ENCODE measurements at places on chromosomes 3 and 15.

- no peak for DNase-seq
Measured at GRCh38 chr15:60975952-60976351, 253.2 kb downstream of the RORA start.

DNA sequence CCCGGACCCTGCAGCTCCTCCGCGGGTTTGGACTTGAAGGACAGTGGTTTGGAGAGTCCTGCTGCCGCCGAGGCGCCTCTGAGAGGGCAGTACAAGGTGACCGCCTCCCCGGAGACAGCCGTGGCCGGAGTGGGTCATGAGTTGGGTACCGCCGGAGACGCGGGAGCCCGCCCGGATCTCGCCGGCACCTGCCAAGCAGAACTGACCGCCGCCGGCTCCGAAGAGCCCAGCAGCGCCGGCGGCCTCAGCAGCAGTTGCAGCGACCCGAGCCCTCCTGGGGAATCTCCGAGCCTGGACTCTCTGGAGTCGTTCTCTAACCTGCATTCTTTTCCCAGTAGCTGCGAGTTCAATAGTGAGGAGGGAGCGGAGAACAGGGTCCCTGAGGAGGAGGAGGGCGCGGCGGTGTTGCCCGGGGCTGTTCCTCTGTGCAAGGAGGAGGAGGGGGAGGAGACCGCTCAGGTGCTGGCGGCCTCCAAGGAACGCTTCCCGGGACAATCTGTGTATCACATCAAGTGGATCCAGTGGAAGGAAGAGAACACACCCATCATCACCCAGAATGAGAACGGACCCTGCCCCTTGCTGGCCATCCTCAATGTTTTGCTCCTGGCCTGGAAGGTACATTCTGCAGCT lies 634 bp downstream of the MINDY2 start:
- no peak for DNase-seq

GRCh38 chr3:69454204-69454787 lies 68.4 kb upstream of the FRMD4B start:
- DNase-seq: no peak

DNA sequence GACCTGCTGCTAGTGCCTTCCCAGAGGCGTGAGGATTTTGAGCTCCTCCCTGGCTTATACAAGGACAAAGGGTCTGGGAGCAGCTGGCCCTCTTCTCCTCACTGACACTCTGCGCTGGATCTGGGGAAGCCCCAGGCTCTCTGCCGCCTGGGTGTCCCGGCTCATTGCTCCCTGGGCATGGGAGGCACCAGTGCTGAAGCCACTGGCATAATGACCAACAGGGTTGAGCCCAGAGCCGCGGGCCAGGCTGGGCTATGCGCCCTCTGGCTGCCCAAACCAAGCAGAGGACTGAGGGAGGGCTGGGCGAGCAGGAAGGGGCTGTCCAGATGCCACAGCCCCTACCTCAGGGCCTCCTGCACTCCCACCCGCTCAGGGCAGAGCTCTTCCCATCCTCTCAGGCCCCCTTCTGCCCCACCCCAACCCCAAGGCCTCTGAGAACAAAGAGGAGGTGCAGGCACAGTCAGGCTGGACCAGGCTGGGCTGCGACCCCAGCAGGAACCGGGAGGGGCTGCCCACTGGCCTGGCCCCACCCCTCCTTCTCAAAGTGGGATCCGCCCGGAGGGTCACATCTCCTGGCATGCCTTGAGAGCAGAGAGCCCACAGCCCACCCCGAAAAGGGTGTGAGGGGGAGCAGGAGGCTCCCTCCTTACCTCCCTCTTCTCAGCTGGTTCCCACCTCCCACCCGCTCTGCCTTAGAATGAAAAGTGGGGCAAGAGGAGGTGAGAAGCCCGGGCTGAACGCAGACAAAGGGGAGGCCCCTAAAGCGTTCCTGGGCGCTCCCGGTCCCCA lies 1.6 kb downstream of the LINGO1 start:
- DNase-seq: no peak

DNA sequence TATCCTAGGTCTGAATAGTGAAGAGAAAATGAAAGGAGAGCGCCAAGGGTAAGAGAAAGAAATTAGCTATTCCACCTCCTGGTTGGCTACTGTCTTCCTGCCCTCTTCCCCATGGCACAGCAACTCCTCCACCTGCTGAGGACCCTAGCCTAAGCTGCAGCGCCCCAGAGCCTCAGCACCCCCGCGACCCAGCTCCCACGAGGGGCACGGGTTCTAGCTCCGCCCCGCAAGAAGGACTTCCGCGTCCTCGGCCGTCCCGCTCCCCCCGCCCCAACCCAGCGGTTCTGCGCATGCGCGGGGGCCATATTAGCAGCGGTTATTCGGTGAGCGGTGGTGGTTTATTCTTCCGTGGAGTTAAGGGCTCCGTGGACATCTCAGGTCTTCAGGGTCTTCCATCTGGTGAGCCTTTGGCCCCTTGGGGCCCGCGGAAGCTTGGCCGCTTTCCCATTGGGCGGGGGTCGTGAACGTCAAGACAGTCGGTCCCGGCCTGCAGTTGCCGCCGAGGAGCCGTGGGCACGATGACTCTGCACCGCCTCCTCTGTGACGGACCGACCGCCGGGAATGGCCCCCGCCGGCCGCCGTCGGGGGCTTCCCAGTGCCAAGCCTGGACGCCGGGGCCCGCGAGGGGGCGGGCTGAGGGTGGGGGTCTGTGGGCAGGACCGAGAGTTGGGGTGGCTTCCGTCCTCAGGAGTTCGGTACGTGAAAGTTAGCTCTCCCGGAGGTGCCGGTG lies at the start of gene PSMA4:
PSMA4 (plus strand) TSS at position 304 of the 730 bp plus-strand sequence. CDS start 1,484 bp downstream, outside the sequence.
- peak; percentile 94 for DNase-seq

GRCh38 chr3:182139627-182140357 lies 428.1 kb downstream of the SOX2 start:
- no peak for DNase-seq

DNA sequence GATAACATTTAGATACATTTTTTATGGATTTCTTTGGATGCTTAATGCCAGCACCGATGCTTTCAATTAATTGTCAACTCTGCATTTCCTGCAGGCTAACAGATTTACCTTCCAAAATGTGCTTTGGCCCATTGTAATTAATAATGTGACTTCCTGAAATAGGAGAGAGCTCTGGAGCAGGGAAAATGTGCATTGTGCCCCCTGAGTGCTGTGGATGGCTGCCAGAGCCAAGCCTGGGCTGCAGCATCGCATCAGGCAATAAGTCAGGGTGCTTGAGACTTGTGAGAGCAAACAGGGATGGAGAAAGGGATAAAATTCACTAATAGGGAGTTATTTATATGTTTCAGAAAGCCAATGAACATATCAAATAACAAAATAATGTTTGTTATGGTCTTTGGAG lies 133.8 kb downstream of the MOBP start:
- DNase-seq: no peak

DNA sequence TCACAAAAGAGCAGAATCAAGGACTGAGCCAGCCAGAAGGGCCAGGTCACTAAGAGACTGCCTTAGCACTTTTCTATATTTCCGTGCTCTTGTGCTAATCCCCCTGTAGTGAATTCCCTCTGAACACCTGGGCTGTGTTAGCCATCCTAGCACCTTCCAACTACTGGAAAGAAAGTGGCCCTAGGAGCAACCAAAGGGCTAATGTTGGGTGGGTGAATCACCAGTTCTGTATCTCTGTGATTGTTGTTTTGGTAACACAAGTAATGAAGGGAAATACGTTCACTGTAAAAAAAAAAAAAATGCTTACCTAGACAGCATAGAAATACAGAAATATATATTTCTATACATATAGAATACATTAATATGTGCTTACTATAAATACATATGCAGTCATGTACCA lies 43.9 kb downstream of the PXYLP1 start:
- DNase-seq: no peak

- no peak for DNase-seq
Measured at GRCh38 chr3:16885593-16886302, 993 bp downstream of the PLCL2 start.

- DNase-seq: no peak
Measured at GRCh38 chr3:150319900-150320299, 88.2 kb upstream of the TSC22D2 start.

GRCh38 chr15:60889491-60889890 lies 339.6 kb downstream of the RORA start:
- no peak for DNase-seq

- no peak for DNase-seq
Measured at GRCh38 chr3:48388966-48389365, 16.9 kb downstream of the FBXW12 start.

DNA sequence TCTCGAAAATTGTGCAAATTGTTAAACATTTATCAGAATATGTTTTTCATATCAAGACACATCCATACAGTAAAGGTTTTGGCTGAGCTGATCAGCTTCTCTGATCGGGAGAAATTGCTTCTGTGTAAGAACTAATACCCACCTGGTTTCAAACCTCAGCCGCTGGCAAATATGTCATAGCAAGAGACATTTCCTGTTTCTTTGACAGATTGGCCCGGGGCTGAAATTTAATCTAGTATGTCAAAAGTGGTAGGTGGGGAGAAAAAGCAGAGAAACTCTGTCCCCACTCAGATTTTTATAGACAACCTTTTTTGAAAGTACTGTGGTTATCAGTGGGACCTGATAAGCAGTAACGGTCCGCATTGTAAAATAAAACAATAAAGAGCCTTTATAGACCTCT lies 88.8 kb upstream of the SLC24A5 start:
- no peak for DNase-seq

DNA sequence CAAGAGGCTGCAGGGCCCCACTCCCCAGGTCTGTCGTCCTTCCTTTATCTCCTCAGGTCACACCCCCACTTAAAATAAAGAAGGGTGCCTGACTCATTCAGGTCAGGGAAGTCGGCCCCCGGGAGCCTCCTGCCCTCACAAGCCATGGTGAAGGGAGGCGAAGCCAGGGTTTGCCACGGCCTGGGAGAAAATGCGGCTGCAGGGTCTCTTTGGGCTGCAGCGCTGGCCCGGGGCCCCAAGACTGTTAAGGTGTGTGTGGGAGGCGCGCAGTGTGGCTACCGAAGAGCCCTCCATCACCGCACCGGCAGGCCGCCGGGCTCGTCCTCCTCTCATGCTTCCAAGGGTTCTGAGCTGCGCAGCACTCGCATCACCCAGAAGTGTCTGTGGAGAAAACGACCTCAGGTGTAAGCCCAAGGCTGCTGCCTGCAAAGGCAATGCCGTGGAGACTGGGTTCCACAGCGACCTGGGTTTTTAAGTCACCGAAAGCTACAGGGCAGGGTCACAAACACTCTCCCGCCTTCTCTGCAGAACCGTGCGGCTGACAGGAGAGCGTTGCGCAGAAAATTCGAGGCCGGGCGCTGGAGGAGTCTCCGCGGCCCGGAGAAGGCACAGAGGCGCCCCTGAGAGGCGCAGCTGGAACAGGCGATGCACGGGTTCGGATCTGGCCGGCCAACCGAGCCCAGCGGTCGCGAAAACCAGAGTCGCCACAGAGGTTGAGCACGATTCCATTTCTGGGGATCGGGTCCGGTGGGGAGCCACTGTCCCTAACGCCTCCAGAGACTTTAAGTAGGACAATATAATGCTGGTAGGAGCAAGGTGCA lies 8.7 kb downstream of the FOXL2 start:
- DNase-seq: no peak

- DNase-seq: no peak
Measured at GRCh38 chr15:89704411-89704810, 13.8 kb downstream of the WDR93 start.

GRCh38 chr3:67083277-67083676 lies 85.2 kb downstream of the KBTBD8 start:
- DNase-seq: no peak

GRCh38 chr3:43686700-43687498 lies 3.8 kb upstream of the ABHD5 start:
- DNase-seq: no peak

DNA sequence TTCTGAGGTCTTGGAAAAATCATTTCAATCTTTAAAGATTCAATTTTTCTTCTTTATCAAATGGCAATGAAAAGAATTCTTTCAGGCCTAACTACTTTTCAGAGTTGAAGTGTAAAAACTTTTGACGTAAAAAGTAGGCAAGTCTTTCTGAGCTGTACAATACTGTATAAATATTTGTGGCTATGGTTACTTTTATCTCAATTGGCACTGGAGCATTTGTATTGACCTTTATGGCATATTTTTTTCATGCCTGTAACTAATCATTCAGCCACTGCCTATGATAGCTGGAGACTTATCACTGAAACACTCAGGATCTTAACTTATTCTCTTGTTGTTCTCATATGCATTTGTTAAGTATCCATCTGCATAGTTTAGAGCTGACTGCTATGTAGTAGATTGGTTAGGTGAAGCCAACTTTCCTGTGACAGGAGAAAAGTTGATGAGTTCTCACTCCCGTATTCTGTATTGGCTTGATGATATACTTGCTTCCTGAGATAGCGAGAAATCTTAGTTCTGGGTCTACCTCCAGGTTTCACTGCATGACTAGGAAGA lies 290.4 kb upstream of the TBL1XR1 start:
- DNase-seq: no peak

- no peak for DNase-seq
Measured at GRCh38 chr15:52121896-52122295, 9.3 kb upstream of the BCL2L10 start.

GRCh38 chr3:42814246-42814645 lies 5.0 kb downstream of the ACKR2 start:
- no peak for DNase-seq

DNA sequence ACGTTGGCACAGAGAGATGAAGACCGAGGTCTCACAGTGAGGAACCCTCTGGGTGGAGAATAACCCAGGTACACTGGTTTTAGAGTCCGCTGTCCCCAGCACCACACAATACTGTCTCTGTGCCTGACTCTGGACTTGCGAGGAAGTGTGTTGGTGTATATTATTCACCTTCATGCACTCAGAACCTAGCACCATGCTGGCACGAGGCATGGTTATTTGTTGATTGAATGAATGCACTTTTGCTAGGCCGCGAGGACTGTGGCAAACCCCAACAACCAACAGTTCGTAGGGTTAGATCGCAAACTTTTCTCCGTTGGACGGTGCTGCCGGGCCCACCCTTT lies 484 bp upstream of the C3orf52 start:
- DNase-seq: no peak

DNA sequence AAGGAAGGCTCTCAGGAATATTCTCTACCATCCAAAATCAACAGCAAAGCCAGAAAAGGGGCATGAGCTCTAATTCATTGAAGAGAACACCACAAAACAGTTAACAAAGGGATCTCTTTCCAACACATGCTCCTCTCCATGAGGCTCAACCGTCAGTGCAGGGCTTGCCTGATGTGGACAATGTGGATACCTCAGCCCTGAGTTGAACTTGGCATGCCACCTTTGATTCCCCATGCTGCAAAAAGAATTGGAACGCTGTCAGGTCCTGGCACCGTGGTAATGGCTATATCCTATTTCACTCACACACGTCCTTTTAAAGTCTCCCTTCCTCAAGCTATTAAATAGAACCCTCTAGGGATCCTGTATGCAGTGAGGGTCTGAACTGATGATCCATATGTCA lies 30.7 kb upstream of the IP6K2 start:
- DNase-seq: no peak

DNA sequence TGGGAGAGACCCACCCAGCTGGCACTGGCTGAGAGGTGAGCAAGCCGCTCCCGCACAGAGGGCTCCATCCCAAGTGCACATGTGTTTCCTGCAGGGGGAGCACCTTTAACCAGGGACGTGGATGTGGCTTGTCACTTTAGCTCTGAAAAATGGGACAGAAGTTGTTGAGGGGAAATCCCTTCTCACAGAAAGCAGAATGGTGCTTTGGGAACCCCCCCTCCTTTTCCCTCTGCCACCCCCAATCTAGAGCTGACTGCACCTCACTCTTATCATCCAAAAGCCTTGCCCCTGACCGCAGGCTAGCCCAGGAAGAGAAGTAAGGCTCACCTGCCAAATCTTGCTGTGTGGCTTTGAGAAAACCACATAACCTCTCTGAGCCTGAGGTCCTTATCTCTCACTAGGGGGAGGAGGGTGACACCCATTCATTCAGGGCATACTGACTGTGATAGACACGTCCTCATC lies 77.9 kb downstream of the RPN1 start:
- DNase-seq: no peak

- DNase-seq: no peak
Measured at GRCh38 chr15:85579957-85580694, 199.7 kb downstream of the AKAP13 start.

Data from omental fat pad (tissue), 4 donors.